ENCODE measurements at places on chromosomes 11 and 22.

DNA sequence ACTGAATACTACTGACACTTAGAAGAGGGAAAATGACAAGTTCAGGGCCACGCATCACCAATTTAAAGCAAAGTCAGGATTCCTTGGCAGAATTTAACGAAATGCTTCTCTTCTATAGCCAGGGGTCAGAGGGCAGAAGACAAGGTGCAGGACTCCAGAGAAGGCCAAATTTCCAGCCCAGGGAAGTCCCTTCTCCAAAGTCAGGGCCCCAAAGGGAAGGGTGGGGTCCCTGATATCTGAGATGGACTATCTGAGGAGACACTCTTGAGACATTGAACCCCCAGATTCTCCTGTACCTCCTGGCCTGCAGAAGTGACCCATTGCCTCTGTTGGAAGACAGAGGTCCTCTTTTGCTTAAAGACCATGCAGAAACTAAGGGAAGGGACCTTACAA, 91.2 kb downstream of the RPS6KA4 start:
- DNase-seq: no peak

DNA sequence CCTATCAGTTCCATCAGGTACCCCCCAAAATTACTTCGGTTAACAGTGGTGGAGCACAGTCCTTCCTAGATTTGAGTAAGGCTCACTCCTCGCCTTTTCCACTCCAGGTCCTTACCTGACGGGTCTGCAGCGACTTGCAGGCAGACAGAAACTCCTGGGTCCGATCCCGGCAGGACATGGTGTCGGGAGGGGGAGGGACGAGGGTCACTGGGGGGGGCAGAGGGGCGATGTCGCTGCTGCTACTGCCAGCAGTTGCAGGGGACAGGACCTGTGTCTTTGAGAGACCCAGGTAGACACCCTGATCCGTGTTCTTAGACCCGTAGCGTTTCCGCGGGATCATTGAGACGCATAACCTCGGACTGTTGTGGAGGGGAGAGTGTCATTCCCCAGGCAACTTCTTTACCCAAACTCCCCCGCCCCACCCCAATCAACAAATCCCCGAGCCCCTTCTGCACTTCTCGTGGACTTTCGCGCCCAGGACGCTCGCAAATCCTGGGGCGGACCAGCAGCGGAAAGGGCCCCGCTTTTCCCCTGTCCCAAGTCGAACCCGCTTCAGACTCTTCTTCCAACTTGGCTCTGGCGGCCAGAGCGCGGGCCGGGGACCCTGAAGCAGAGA, 839 bp downstream of the STX5 start:
- no peak for DNase-seq

GRCh38 chr11:125228993-125229392, 64.4 kb downstream of the PKNOX2 start:
- DNase-seq: no peak

DNA sequence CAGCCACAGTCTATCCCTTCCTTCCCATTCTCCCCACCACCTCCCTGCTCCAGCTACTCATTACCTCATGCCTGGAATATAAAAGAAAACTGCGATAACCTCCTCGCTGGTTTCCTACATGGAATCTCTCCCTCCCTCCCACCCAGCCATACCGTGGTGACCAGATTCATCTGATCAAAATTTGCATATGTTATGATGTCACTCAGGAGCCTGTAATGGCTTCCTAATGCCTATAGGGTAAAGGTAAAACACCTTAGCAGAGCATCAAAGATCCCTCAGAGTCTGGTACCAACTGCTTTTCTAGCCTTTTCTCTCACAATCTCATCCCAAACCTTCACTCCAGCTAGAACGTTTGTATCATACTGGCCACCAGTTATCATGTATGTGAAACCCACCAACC, 19.6 kb downstream of the RTN4RL2 start:
- no peak for DNase-seq

DNA sequence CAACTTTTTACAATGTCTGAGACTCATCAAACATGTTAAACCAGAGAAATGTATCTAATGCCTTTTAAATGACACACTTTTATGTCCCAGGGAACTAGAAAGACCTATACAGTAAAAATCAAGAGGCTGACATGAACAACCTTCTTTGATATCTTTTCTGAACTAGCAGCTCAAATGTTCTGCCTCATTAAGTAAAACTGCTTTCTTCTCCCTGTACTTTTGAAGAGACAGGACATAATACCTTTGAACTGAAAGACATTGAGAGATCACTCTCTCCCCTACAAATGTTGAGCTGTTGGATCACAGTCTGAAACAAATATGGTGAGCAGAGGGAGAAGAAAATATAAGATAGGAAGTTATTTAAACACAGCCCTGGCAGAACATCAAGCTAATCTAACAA, 123.0 kb downstream of the FAM181B start:
- no peak for DNase-seq

DNA sequence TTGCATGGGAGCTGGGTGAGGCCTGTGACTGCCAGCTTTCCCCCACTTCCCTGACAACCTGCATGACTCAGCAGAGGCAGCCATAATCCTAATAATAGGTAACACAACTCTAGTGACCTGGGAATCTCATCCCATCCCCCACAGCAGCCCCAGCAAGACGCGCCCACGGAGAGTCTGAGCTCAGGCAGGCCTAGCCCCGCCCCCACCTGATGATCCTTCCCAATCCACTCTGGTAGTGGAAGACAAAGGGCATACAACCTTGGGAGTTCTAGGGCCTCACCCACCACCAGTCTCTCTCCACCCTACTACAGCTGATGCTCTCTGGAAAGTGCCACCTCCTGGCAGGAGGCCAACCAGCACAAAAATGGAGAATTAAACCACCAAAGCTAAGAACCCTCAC, 60.3 kb downstream of the CWF19L2 start:
- DNase-seq: no peak

- DNase-seq: no peak
Measured at GRCh38 chr22:20919718-20920117, 2.5 kb downstream of the CRKL start.

DNA sequence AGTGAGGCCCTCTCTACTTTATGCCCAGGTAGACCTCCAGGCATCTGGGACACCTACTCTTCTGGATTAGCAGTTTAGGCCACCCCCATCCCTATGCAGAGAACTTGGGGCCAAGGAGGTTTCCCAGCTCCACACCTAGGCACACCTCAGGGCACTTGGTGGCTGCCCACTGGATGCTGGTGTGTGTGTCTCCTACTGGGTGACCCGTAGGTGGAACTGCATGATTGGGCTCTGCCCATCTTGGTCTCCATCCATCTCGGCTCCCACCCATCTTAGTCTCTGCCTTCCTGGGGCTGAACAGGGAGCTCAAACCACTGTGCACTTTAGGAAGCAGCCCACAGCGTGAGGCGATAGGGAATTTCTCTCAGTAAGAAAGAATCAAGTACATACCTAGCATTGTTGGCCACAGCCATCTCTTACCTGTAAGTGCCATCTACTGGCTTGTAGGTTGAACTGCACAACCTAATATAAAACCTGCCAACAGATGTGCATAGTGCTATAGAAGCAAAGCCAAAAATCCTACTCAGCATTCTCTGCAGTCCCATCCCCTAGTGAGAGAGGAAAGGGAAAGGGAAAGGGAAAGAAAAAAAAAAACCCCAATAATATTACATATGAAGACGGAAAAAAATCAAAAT, 61.6 kb upstream of the PTPN5 start:
- peak; percentile 3 for DNase-seq

DNA sequence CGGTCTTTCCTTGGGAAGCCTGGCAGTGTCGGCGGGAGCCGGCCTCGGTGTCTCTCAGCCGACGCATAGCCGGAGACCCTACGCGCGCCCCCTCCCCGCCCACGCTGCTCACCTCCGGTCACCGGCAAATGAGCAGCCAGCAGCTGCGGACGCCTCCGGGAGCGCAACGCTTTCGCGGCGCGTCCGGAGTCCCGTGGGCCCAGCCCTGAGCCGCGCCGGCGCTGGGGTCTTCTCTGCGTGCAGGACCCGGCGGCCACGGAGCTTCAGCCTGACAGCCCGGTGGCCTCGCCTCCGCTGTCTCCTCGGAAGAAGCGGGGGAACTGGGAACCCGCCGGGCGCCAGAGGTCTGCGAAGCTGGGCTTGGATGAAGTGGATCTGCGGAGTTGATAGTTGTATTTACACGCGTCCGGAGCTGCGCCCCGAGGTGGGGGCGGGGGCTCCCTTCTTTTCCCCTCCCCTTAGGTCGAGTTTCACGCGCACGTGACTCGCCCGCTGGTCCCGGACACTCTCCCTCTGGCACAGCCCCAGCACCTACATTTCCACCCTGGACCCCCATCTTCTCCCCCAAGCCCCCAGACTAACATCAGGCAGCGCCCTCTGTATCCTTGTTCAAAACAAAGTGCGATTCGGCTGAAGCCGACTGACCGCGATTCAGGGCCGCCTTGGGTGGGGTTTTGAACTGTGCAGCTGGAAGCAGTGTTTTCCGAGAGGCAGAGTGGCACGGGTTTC, at the start of gene SLC43A1:
SLC43A1 (minus strand) TSS at position 371 of the 729 bp plus-strand sequence. CDS start 1,591 bp downstream, outside the sequence.
- DNase-seq: no peak
